HFFc6 (cell line): ENCODE measurements at places on chromosomes 4 and X. TPM values are rescaled to one million over a fixed set of nuclear protein-coding genes. Genes with fewer than 3 reads are reported as not detected.

The SSX4B gene
- total RNA-seq, result not detected in 2 replicates

The HDX gene
- total RNA-seq, result 1.3 to 2.6 TPM (median 2.2 TPM) in 3 replicates

The UGT2B17 gene
- total RNA-seq, result not detected in 3 replicates

The DCAF8L2 gene
- not detected in 3 replicates for total RNA-seq

The CENPVL2 gene
- total RNA-seq, result not detected in 3 replicates

The GPR78 gene
- total RNA-seq, result 0.05 TPM in 1 of 3 replicates, not detected in the others

The BEX3 gene
- total RNA-seq, result 287 to 338 TPM (median 327 TPM) in 3 replicates

The ZNF157 gene
- total RNA-seq, result not detected in 3 replicates

DNA sequence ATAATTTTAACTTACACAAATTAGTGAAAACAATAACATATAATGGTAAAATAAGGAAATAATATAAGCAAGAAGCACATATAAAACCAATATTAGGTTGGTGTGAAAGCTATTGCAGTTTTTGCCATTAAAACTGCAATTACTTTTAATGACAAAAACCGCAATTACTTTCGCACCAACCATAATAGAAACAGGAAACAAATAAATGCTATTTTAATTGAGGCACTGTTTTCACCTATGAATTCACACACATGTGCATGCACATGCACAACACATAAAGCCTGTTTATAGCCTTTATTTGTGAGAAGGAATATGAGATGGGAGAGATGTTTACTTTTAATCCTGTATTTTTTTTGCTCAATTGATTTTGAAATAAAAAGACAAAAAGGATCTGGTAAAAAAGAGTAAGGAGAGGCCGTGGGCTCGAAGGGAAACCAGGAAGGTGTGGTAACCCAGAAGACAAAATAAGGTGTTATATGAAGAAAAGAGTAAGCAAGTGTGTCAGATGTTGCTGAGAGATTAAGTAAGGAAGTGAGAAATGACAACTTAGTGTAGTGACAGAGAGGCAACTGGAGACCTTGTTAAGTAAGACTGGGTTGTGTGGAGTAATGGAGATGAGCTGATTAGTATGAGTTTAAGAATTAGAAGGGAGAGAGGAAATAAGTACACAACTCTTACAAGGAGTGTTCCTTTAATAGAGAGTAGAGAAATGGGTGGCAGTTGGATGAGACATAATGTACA is 69.0 kb downstream of the KLHL13 start:
- DNase-seq, result no peak

- peak; percentile 43 for DNase-seq
Measured at GRCh38 chrX:134688839-134689238, 30.6 kb upstream of the PLAC1 start.

GRCh38 chrX:41881166-41881565 is 42.2 kb downstream of the CASK start:
- no peak for DNase-seq

GRCh38 chrX:115058276-115058675 is 40.9 kb upstream of the IL13RA2 start:
- DNase-seq, result peak; percentile 82

DNA sequence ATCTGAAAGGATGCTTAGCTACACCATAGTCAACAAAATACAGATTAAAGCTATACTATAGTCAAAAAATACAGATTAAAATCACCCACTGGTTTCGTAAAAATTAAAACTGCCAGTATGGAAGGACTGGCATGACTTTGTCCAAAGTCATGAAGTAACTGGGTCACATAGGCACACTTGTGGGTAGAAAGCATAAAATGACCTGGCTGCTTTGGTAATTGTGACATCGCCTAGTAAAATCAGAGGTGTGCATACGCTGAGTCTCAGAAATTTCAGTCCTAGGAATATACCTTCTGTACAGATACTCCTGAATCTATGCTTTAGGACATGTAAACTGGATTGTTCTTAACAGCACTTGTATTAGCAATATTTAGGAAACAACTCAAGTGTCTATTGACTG is 28.1 kb downstream of the CLNK start:
- no peak for DNase-seq

DNA sequence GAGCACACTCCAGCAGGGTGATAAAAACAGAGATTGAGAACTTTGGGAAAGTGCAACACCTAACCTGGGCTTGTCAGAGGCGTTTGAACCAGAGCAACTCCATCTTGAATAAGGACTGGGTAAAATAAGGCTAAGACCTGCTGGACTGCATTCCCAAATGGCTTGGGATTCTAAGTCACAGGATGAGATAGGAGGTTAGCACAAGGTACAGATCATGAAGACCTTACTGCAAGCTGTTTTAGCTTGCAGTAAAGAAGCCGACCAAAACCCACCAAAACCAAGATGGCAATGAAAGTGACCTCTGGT is 43.9 kb downstream of the SCFD2 start:
- no peak for DNase-seq

GRCh38 chr4:37881811-37882210 is 9.1 kb upstream of the TBC1D1 start:
- no peak for DNase-seq

GRCh38 chrX:154515090-154515965 is 704 bp downstream of the FAM3A start:
- no peak for DNase-seq

- DNase-seq, result no peak
Measured at GRCh38 chr4:31124008-31124585, 403.9 kb downstream of the PCDH7 start.

DNA sequence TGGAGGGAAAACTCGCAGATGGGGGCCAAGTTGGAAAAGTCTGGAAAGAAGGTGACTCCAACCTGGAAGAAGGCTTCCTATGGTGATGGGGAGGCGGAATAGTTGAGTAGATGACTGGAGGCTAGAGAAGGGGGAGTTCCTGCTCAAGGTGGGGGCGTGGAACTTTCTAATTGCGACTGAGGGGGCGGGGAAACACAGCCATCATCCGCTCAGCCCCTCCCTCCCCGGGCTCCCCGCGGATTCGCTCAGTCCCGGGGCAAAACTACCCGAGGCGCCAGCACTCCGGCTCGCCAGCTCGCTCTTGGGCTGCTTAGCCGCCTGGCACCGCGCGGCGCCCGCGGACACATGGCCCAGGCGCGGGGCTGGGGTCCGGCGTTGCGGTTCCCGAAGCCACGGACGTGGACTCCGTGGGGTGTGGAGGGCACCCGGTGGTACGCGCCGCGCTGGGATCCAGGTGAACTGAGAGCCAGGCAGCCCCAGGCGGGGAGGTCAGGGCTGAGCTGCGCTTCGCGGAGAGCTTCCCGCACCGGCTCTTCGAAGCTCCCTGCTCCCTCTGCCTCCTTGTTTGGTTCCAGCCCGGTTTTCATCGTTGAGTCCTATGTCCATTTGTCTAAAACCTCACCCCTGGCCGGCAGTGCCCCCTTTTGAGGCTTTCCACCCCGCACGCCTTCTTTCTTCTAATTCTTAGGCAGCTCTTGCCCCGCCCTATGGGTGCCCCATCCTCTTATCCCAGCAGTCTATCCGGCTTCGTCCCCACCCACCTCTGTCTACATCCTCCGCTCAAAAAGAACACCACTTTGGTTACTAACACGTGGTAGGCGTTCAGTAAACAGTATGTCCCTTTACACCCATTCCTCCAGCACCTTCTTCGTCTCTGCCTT is 38.9 kb downstream of the STARD8 start:
- DNase-seq, result no peak

GRCh38 chr4:1802151-1802715 is 9.1 kb downstream of the FGFR3 start:
- no peak for DNase-seq

DNA sequence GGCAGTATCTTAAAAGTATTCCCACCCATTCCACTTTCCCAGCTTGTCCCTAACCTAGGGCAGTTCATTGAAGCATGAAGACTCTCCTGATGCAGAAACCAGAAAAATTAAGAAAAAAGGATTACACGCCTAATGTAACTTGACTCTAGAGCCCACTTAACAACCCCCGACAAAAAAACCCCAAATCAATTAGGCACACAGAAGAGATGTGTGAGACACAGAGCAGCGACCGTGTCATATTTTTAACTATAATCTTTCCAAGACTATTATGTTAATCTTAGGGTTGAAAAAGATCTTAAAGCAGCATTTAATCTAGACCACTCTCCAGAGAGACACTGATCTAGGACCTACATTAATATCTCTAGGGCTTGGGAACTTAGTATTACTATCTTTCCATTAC is 1.3 kb downstream of the YTHDC1 start:
- DNase-seq, result no peak

DNA sequence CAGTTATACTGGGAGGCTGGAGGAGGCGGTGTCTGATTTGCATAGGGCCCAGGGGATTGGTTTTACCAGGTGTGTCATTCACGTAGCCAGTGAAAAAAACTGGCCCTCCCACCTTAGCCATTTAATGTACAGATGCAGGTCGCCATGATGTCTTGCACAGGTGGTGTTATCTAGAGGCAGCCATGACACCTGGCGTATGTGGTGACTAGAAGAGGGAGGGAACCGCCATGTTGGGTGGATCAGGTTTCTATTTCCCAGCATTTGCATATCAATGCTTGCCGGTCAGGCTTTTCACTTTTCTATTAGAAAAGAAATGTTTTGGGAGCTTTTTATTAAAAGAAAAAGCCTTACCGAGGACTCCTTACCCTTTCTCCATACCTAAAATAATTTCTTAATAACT is 523.4 kb downstream of the ADGRL3 start:
- no peak for DNase-seq

DNA sequence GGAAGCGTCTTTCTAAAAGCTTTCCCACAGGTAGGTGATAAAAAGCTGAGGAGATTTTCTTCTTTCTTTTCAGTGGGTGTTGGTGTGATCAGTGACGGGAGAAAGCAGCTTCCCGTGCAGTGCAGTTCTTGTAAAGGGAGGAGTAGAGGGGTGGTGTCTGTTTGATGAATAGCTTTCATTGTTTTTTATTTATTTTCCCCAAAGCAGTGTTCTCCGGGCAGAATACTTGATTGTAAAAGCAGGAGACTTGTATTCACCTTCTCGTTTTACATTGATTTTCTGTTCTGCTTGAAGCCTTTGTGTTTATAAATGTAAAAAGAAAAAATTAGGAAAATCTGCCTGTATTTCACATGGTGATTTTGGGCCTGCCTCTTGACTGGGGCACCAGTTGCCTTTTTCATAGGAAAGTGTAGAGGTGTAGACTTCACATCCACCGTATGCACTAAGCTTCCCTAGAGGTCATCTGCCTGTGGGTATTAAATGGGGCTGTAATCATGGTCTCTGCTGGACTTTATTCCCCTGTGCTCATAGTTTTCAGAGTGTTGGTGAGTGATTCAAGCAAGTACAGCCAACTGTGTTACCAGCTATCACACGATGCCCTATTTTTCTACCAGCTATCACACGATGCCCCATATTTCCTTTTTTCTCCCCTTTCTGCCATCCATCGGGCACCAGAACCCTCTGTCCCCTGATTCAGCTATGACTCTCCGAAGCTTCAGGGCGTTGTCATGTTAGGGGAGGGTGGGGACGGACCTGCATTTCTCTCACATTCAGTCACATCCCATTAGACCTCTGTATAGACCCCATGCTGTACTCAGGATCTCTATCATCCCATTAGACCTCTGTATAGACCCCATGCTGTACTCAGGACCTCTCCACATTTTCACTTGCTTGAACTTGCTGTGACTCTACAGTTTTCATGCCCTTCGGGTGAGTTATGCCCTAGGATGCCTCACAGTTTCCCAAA is 526.5 kb downstream of the TRIML1 start:
- DNase-seq, result no peak

DNA sequence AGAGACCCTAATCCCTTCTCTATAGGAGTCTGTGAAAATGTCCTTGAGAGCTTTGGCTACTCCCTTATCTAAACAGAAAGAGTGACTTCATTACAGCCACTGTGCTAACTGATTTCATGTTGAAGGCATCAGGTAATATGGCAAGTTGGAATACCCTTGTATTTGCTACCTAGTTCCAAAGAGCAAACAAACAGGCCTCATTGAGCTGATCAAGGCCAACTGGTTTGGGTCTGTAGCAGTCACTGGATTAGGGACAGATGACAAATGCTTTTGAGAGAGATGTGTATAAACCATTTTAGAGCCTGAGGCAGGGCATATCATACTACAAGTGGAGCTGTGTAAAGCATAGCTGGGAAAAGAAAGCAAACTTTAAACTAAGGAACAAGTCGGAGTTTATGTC is 22.9 kb upstream of the PDLIM5 start:
- no peak for DNase-seq
